ENCODE measurements at places on chromosomes 1 and 21.

GRCh38 chr1:223504741-223505140 is 111.5 kb downstream of the CCDC185 start:
- no peak for DNase-seq

DNA sequence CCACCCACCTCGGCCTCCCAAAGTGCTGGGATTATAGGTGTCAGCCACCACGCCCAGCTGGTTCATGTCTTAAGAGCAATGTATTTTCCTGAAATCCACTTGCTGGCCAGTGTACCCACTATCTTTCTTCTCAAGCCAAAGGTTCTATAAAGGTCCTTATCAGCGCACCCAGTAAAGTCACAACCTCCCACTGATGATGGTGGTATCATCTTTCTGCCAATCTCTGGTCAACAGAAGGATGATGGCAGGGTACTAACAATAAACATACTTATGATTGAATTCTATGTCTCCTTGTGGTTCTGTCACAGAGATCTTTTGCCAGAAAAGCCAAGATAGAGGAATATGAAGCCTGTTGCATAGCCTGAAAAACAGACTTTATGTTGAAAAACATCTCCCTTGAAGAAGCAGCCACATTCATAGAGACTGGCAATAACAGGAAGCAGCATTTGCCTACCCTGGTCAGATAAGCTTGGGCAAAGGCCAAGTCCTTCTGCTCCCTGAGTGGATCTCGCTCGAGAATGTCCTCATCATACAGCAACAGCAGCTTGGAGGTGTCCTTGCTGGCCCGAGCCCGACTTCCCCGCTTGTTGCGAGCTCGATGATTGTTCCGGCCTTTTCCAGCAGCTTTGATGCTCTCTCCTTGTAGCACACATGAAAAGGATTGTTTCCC is 73.0 kb downstream of the DAP3 start:
- no peak for DNase-seq

GRCh38 chr1:211788626-211789025 is 41.9 kb downstream of the LPGAT1 start:
- no peak for DNase-seq

- no peak for DNase-seq
These were observed 22.8 kb downstream of the CDC7 start for GRCh38 chr1:91523482-91523881.

DNA sequence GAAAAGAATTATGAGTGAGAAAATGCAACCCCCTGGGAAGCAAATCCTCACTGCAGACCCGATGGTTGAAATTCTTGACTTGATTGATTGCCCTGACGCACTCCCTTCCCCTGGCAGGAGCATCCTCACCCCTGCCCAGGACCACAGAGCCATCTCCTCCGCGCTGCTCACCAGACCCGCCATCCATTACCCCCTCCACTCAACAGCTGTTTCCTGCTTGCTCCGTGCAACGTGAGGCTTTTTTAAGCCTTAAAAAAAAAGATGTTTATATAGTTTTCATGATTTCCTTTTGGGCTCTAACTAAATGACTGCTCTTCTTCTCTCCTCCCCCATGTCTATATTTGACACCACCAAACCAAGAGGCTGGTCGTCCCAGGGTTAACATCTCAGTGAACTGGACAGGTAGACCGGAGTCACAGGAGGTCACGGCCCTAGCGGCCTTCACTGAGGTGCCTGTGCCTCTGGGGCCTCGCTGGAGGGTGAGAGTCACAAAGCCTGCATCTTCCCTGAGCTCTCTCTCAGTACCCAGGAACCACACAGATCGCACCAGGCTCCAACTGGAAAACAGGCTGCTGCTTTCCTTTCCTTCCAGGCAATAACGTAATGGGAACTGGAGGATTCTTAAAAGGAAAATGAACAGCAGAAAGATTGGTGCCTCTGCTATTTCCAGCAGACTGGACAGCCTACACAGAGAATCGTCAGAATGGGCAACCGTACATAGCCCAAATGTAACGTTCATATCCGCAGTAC is 49.8 kb downstream of the ZBTB18 start:
- no peak for DNase-seq

DNA sequence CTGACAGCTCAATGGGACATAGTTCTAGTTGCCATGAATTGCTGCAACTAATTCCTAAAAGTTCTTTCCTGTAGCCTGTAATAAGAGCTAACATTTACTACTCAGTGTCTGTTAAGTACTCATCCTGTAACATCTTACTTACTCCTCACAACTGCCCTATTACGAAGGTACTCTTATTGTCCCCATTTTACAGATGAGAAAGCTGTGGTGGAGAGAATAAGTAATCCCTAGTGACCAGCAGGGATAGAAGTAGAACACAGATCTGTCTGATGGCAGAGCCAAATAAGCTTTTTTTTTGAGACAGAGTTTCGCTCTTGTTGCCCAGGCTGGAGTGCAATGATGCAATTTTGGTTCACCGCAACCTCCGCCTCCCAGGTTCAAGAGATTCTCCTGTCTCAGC is 3.1 kb downstream of the STK40 start:
- no peak for DNase-seq

Measured in stimulated activated CD4-positive, alpha-beta T cell treated with anti-CD3 and anti-CD28 coated beads, TNF-alpha, amount 100 ng/mL, for 1 hour (primary cell).